Ammon's horn (tissue), 1 donor: ENCODE measurements at places on chromosomes 16 and 17.

GRCh38 chr17:2060681-2061440 lies 6.0 kb downstream of the HIC1 start:
- DNase-seq, result no peak

GRCh38 chr17:19247473-19247872 lies 10.3 kb downstream of the EPN2 start:
- DNase-seq, result no peak

DNA sequence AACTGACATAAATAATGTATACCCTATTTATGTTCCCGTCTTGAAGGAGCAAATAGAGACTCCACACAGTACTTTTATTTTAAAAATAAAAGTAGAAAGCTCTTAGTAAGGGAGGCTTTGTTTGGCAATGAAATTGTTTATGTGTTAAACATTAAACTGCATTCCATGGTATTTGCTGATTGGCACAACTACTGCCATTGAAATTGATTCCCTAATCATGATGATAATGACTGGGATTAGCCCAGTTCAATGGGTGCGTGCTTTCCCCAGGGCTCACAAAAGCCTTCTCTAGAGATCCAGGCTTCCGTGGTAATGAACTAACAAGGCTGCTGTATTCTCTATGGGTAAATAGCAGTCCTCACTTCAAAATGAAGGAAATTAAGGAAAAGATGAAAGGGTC lies 67.5 kb downstream of the GPRC5B start:
- no peak for DNase-seq

DNA sequence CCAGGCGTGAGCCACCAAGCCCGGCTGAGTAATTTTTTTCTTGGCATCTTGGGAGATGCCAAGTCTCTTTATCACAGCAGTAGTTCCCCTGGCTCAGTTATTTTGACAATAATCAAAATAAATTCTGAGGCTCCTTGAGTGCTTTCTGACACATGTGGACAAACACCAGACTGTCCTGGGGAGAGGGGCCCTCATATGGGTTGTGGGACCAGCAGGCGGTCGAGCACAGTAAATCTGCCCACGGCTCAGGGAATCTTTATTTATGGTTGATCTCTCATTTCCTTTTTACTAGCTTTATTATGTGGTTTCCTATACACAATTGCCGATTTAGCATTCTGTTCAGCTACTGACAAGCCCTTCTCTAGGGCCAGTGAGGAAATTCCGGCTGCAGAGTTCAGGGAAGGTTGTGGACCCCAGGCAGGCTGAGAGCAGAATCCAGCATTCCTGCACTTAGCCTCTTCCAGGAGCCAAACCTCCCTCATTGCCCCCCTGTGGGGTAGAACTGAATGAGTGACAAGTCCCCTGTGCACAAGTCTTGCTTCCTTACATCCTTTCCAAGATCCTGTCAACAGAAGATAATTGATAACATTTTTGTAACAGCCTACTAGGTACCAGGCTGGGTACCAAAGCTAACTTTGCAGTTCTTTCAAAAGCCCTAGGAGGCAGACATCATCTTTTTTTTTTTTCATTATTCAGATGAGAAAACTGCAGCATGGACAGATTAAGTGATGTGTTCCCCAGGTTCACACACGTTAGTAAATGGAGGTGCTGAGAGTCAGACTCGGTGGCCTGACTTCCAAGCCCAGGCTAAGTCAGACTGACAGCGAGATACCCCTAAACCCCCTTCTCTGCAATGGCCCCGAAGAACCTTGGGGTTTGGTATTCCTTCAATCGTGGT lies 40.2 kb downstream of the HS3ST3B1 start:
- no peak for DNase-seq
